ENCODE measurements at places on chromosomes 12 and 14.

DNA sequence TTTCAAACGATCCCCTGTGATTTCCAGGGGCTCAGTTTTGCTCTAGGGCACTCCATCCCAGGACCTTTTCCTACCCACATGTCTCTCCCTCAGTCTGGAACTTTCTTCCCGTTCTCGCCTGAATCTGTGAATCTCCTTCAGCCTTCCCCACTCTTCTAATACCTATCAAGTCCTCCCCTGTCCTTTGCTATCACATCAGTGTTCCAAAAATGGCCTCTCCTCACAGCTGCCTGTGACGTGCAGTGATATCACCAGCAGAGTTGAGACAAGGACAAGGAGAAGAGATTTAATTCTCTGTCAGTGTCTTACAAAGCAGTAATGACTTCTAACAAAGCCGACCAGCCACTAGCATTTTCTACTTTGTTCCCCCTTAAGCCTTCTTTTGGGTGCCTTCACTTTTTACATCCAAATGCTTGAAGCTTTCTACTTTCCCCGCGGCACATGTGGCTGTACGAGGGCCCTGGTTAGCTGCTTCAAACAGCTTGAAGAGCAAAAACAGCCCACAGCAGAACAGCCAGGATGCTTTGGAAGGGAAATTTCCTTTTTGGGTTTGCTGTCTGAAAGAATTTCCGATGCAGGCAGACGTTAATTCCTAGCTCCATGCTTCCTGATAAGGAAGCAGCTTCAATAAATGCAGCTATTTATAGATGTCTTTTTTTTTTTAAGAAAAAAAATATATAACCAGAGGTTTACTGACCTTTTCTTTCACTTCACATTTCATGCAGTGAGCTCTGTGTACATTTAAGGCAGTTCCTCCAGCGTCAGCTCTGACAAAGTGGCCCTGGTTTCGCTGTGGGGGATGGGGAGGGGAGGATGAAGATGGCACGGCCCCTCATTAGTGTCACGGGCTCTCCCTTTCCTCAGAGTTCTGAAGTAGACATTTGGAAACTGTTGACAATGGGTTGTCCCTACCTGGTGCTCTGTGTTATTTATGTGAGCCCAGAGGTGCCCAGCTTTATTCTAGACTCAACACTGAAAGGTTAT, 109.3 kb downstream of the ETV6 start:
- no peak for DNase-seq

GRCh38 chr12:11576104-11576503, 73.4 kb upstream of the ETV6 start:
- DNase-seq = no peak

DNA sequence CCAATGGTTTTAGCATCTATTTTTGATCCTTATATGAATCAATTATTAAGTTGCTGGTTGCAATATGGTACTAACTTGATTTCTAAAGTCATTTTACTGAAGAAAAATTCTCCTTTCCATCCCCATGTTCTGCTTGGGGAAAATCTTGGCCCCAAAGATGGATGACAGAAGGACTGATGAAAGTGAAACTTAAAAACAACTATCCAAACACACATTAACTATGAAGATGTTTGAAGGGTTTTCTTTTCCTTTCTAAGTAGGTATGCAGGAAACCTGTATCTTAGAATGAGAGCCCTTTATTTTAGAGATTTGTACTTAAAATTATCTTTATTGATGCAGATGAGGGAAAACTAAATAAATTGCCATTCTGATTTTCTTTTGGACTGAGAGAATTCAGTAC, 5.9 kb downstream of the C12orf71 start:
- no peak for DNase-seq

DNA sequence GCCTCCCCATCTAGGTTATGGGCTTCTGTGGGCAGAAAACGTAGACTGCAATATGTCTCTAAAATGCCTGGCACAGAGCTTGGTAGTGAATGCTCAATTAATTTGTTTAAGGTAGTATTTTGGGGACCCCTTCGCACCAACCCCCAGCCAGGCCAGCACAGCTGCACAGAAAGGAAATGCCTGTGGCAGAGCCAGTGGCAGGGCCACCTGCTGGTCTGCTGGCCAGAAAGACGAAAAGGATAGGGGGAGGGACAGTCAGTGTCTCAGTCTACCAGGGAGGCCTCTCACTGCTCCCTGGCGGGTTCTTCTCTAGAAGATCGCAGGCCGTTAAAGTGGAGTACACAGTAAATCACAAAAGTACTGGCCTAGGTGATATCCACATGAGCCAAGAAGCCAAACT, 3.5 kb downstream of the RAB15 start:
- no peak for DNase-seq

DNA sequence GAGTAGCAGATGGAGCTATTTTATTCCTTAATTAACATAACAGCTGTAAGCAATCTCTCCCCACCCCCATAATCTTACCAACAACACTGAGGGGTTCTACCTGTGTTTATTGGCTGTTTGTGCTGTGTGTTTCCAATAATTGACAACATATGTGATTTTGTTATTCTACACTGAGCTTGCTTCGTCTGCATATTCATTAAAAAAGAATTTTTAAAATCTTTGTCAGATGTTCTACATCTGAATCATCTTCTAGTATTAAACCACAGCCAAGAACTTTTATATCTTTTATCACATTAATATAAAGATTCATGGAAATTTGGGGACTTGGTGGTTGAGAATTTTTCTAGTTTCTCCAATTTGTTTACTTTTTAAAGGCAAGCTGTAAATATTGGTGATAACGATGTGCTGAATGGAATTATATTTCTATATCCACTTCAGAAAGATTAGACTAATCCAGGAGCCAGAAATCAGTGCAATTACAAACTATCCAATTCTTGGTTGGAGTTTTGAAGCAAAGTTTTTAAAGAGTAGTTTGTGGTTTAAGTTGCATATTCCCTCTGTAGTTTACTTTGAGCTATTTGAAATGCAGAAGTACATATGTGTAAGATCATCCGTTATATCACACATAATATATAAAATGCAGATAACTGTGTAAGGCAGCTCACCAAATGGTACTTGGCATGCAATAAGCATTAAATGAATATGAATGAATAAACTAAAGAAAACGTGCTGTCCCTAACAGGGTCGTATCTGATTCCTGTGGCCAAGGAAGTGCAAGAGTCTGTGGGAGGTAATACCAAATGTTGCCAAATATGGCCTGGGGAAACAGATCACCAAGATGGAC, 206.9 kb downstream of the PELI2 start:
- DNase-seq = no peak

- DNase-seq = no peak
Measured at GRCh38 chr14:89025561-89026236, 201.2 kb downstream of the TTC8 start.

DNA sequence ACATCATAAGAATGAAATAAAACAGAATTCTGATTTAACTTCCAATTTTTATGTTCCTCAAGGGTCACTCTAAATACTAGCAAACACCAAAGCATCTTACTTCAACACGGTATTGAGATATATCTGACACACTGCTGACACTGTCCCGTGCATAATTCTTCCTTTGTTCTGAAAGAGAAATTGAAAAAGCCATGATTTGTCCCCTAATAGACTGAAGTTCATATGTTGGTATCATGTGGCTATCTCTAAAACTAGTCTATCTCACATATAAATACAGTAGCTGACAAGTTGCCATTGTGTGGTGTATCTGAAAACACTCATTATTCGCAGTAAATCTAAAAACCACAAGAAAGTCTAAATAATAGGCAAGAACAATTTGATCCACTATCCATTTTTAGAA, 118.4 kb downstream of the EPS8 start:
- DNase-seq = no peak

GRCh38 chr14:104133496-104133895, 4.9 kb upstream of the KIF26A start:
- no peak for DNase-seq

- no peak for DNase-seq
Measured at GRCh38 chr14:34049790-34050189, 98.9 kb upstream of the EGLN3 start.

DNA sequence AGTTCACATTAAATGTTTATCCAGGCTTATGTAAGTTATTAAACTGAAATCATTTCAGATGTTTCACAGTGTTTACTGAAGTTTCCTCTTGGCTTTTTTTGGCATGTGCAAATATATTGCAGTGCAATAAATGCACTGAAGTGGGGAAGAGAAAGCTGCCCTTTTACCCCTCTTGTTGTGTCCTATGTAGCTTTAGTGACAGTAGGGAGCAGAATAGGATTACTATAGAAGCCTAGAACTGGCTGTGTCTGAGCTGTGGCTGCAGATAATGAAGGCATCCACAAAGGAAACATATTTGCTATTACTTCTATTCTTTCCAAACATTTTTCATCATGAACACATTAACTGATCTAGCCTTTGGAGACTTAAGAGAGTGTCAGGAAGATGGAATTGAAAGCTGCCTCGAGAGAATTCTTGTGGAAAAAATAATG, 24.1 kb upstream of the CNTN1 start:
- no peak for DNase-seq

DNA sequence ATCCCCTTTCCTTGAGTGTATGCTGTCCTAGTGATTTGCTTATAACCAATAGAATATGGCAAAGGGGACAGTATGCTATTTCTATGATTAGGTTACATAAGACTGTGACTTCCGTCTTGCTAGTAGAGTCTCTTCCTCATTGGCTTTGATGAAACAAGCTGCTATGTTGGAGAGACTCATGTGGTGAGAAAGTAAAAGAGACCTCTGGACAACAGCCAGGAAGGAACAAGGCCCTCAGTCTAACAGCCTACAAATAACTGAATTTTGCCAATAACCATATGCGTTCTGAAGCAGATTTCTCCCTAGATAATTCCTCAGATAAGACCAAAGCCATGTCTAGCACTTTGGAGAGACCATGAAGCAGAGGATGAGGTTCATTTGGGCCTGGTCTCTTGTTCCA, 134.5 kb upstream of the NAV3 start:
- DNase-seq = no peak

DNA sequence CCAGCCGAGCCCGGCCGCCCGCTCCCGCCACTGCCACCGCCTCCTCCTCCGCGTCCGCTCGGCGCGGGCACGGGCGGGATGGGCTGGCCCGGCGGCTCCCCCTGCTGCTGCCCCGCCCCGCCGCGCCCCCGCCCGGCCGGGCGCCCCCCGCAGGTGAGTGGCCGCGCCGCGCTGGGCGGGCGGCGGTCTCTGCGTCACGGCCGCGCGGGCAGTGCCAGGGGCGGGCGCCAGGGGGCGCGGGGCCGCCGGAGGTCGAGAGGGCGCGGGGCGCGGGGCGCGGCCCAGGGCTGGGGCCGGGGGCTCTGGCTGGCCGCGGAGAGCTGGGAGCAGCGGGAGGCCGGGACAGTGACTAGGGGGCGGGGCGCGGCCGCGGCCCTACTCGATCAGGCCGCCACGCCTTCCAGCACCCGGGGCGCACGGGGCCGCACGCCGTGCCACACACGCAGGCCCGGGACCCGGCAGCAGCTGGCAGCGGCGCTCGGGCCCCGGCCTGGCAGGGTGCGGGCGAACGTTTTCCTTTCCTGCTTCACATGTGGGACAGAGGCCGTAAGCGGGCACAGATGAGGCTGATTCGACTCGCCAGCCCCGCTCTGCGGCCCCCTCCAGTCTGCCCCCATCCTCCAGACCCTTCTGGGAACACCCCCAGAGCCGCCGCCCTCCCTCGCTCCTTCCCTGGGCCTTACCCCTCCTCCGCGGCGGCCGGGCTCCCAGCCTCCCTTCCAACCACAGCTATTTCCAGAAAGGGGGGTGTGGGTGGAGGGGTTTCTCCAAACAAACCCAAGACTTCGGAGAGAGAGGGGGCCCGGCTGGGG, 2.4 kb upstream of the TNS2 start:
- DNase-seq = no peak

DNA sequence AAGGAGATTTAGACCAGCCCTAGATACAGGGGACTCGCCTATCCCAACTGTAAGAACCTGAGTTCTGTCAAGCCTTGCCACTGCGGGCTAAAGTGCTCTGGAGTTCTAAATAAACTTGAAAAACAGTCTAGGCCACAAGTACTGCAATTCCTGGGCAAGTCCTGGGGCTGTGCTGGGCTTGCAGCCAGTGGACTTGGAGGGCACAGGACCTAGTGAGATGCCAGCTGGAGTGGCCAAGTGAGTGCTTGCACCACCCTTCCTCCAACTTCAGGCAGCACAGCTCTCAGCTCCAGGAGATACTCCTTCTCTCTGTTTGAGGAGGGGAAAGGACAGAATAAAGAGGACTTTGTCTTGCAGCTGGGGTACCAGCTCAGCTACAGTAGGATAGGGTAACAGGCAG, 307.6 kb upstream of the FBXO33 start:
- DNase-seq = peak; percentile 11

- DNase-seq = peak; percentile 86
Measured at GRCh38 chr12:42779186-42779859, 189.8 kb upstream of the PRICKLE1 start.

DNA sequence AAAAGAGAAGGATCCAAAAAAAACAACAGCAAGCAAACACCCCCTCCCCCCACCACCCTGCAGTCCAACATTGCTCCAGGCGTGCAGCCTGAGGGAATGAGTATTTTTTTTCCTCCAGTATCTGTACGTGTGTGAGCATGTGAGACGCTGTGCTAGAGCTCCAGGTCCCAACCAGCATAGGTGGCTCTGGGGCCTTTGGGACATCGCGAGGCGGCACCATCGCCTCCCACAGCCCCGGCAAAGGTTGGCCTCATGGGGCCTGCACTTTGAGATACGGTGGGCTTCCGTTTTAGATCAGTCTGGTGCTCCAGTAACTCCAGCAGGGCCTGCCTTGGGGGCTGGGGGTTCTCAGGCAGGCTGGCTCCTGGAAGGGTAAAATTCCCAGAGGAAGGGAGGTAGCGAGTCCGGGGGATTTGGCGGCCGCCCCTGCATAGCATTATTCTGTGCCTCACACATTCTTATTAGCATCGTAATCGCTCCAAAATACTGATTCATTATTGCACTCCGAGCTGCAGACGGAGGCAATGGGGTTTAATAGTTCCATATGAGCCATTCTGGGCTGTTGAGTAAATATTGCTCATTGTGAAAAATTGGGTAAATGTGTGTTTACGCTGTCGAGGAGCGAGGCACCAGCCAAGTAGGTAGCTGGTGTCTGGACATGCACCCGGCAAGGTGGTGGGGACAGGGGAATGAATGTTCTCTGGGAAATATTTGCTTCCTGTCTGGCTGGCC, 143.1 kb upstream of the MYL2 start:
- no peak for DNase-seq

GRCh38 chr12:17276196-17276595, 670.2 kb upstream of the LMO3 start:
- no peak for DNase-seq

- no peak for DNase-seq
Measured at GRCh38 chr14:86673523-86673969, 1143.6 kb downstream of the FLRT2 start.

DNA sequence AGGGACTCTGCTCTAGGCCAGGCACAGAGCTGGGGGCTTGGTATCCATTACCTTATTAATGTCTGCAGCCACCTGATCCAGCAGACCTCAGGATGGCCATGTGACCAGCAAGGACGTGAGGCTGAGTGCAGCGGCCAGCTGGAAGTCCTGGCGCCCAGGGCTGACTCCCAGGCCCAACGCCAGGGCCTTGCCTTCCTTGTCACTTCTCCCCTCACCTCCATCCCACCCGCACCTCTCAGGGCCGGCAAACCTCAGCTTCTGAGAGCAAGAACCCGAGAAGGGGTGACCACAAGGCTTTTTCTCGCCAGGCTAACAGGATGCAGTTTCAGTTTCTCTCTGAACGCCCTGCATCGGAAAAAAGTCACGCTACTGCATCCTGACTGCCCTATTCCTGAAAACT, 15.4 kb downstream of the RAB35 start:
- DNase-seq = no peak
